ENCODE measurements at places on chromosomes 3 and 15.

DNA sequence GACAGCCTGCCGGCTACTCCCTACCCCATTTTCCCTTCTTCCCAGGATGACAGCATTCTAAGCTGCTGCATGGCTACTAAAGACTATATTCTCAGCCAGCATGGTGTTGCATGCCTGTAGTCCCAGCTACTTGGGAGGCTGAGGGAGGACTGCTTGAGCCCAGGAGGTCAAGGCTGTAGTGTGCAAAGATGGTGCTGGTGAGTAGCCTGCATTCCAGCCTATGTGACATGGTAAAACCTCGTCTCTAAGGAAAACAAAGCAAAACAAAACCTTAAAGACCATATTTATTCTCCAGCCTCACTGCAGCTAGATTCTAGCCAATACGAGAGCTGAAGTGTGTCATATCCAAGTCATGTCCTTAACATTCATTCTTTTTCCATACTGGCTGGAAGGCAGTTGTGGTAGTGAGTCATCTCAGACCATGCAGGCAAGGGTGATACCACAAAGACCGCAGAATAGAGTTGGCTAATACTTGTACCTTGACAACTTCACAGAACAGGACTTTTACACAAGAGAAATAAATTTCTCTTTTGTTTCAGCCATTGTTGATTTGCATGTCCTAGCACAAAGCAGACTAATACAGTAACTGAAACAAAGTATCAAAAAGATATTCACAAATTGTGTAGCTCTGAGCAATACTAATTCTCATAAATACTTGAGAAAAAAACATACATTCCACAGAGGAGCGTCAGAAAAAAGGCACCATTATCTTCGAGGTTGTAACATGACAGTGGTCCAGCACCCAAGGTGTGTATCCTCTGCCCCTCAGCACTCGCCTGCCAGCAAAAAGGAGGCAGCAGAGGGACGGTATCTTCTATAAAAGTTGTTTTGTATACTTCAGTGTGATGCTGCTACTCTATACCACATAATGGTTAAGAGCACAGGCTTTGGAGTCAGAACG, 14.8 kb downstream of the PBRM1 start:
- peak; percentile 85 for DNase-seq

GRCh38 chr3:347581-347980, 151.0 kb downstream of the CHL1 start:
- no peak for DNase-seq

DNA sequence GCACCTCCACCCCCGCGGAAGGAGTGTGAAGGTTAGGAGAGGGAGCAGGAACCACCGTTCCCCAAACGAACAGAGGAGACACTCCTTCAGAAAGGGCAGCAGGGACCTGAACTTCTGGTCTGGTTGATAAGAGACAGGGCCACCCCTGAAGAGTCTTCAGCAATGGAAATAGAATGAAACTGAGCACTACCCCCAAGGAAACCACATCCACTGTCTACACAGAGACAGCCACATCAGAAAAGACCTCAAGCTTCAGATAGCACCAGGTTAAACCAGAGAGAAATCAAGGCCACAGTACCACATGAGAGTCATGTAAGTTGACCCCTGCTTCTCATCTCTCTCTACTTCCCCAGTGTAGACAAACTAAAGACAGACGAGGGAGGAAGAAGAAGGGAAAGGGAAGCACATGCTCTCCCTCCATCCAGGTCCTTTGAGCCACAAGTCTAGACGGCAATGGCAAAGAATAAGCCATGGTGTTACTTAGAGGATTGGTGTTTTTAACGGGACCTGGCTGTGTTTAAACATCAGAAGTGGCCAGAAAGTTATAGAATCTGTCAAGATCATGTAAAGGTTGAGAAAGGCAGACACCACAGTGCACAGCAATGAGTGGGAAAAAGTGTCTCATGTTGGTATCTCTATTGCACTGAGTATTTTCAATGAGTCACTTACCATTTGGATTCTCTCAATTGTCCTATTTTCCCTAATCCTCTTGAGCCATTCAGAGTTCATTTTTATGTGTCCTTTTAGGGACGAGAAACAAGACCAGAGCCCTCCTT, 31.4 kb upstream of the CTNNB1 start:
- DNase-seq = no peak

DNA sequence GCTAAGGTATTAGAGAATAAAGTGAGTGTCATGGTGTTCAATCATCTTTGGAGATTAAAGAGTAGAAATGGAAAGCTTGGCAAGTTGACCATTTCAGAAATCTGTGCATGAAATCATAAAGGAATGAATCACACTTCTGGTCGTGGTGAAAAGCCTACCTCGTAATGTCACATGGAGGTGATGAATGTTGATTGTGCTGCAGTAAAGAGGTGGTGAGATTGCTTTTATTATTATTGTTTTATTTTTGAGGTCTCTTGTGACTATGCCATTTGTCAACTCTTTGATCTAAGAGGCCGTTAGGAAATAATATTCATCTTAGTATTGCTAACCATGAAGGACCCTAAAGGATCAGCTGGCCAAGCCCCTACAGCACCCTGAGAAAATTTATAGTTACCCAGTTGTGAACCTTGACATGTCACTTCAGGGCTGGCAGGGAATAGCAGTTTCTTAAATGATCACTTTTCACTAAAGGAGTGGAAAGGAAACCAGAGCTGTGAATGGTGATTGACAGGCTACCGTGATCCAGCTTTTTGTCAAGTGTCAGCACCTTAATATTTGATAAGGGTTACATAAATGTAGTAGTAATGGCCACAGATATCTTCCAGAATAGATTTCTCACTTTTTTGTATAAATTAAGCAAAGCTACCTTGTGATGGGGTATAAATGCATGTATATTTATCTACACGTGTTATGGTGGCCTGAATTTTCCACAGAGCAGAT, 203.9 kb downstream of the PTPRG start:
- no peak for DNase-seq

GRCh38 chr3:104632947-104633346, 733.8 kb upstream of the ALCAM start:
- DNase-seq = no peak

- DNase-seq = no peak
These were observed 122.3 kb downstream of the CHRNA7 start for GRCh38 chr15:32152574-32152973.

- no peak for DNase-seq
These were observed 1354.1 kb upstream of the EPHA6 start for GRCh38 chr3:95460274-95460673.

DNA sequence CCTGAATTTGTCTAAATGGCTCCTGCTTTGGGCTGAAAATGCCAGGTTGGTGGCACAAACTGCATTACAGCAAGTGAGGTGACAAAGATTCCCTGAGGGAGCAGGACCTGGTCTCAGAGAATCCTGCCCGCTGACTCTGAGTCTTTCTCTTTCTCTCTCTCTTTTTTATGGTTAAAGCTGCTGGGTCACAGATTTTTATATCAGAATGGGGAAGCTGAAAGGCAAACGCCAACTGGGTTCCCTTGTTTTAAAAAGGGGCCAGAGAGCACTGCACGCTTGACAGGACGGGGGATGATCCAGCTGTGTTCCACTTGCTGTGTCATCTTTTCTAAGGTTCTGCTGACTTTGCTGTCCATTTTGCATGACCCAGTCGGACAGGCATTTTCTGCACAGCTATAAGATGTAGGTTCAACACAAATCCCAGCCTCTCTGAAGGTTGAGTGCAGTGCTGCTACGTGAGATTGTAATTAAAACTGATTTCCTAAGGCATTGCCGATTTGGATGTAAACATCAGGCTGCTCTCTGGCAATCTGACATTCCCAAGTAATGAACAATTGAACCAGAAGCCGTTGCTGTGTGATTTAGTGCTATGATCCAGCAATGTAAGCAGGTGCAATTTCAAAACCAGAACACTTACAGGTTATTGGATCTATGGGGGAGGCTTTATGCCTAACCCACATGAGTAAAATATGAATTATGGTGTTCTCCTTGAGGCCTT, 25.8 kb downstream of the ARHGEF3 start:
- DNase-seq = no peak

DNA sequence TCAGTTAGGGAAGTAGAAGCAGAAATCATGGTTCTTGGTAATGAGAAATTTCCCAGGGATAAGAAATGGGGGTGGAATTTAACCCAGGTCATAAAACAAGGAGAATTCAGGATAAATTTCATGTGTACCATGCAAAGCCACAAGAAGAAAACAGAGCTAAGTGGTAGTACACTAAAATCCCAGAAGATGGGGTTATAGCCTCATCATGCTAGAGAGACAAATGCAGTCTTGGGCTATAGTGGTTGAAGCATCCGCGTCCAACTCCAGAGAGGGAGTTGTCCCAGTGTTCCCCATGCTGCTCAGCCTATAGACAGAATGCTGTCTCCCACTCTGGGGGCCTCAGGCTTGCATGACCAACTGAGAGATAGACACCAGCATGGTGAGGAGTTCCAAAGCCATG, 36.2 kb upstream of the CLRN1 start:
- DNase-seq = no peak

DNA sequence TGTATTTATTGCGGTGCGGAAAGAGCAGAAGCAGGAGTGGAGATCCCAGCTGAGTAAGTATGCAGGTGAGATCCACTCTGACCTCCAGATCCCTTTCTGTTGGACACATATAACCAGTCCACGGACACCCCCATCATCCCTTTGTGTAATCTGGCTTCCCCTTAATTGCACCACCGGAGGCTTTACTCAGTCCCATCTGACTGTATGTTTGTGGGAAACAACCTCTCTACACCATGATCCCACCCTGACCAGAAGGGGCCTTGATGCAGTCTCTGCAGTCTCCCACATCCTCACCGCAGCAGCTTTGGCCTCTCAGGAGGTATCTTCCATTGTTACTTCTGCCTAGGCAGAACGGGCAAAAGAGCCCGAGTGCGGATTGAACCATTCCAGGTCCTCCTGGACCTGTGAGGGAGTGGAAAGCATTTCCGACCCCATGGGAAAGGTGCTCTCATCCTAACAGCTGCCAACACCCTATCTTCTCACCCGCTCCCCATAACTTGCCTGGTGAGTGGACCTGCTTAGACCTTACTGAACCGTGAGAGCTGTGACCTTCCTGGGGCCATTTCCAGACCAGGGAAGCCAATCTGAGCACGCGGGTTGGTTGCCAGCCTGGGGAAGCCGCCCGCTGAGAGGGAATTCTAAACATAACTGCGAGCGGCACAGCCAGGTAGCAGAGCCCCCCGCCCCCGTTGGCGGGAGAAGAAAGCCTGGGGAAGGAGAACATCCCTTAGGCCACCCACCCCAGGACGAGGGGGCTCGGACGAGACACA, 1.1 kb downstream of the SLCO2A1 start:
- no peak for DNase-seq

DNA sequence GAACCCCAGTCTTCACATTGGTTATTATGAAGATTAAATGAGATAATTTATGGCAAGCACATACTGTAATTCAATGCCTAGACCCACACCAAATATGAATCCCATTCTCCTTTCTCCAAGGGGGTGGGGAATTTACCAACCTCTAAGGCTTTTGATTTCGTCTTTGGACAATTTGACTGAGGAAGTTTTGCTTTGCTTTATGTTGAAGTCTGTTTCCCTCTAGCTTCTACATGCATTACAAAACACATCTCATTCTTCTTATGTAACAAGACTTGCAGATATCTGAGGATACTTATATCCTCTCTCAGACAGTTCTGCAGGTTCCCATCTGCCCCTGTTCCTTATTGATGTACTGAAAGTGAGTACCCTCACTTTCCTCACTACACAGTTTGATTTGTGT, 12.2 kb downstream of the CD80 start:
- no peak for DNase-seq

DNA sequence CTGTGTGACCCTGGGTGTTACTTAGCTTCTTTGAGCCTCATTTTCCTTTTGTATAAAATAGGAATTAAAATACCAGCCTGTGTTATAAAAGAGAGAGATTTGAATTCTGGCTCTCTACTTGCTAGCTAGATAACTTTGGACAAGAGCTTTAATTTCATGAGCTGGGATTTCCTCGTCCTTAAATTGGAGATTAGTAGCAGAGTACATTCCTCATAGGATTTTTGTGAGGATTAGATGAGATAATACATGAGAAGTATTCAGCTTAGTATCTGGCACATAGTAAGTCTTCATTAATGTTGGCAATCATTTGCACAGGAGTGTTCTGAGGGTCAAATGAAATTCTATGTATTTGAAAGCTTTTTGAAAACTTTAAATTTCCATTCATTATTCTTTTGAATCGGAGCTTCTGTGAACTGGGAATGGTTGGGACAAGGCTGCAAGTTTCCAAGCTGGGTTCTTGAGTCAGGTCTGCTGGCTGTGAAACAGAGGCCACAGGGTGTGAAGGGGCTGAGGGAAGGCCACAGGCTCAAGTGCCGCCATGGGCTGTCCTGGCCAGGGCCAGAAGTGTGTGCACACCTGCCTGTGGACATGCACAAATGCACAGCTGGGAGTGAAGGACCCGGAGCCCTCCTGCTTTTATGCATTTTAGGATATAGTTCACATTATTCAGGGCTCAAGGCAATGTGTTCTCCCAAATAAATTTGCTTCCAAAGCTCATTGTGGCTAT, 17.2 kb downstream of the ALPK3 start:
- no peak for DNase-seq

DNA sequence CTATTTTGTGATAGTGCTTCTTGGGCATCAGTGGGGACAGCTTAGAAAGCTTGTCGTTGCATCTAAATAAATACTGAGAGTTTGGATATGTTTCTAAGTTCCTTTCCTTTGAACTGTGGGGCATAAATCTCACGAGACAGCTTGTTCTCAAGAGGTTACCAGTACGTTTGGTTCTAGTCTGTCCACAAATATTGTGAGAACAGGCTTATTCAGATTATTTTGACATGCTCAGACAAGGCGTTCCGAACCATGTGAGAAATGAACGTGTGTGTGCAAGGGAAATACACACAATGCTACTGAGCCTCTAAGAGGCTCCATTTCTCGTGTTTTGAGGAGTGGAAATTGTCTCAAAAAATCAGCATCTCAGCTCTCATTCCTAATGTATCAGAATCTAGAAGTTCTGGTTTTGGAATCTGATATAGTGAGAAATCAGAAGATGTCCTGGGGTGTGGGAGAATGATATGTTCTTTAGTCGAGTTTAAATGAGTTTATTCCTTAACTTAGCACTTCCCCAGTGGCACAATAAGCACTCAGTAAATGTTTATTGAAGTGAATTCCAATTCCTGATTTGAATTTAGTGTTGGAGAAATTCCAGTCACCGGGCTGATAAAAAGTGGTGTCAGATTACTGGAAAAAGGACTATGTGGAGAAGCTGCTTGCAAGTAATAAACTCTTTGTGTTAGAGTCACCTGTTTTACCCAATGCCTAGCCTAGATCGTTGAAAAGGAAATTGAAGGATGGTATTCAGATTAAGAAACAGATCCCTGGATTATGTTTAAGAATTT, 481.5 kb downstream of the LPP start:
- DNase-seq = no peak

GRCh38 chr3:180265551-180265950, 228.8 kb upstream of the PEX5L start:
- DNase-seq = no peak

GRCh38 chr15:45948181-45948621, 313.4 kb downstream of the SQOR start:
- DNase-seq = no peak

- no peak for DNase-seq
These were observed 73.8 kb downstream of the BDH1 start for GRCh38 chr3:197482001-197482400.

DNA sequence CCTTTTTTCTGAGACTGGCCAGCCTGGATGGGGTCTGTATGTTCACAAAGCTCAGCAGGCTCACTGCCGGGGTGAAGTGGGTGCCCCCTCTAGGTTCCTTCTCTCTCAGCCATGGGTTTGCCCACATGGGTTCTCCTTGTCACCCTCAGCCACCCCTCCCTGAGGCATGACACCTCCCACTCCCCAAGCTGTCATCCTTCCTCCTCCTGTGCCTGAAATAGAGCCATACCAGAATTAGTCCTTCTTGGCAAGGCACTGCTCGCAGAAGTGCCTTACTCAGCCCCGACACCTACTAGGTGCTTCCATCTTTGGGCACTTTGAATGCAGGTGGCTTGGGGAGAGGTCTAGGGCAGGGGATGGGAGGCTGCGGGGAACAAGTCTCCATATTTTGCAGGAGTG, 62.9 kb upstream of the SEC13 start:
- no peak for DNase-seq

Data from RWPE1 (cell line).